Cortex of kidney (tissue), 1 donor: ENCODE measurements at places on chromosomes 7 and 10.

GRCh38 chr10:92342796-92343195 is 51.8 kb downstream of the MARCHF5 start:
- no peak for DNase-seq

DNA sequence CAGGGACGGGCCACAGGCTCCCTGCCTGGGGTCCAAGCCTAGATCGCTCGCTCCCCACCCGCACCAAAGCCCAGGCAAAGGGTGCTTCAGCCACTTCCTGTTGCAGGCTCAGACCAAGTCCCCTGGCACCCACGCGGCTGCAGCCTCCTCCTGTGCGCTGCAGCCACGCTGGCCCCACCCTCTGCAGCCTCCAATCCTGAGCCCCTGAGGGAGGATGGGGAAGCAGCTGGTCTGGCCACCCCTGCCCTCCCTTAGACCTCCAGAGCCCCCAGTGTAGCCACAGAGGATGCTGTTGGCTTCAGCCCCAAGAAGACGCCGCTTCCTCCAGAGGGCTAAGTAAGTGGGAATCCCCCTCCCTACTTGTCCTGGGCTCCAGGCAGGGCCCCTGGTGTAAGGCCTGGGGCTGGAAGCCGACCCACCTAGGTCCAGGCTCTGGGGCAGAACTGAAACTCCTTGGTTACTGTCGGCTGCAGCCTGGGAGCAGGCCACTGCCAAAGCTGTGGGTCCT is 9.4 kb downstream of the LIMK1 start:
- no peak for DNase-seq

- DNase-seq, result no peak
Observed at GRCh38 chr10:47187592-47187991, 112.4 kb upstream of the GDF10 start.

DNA sequence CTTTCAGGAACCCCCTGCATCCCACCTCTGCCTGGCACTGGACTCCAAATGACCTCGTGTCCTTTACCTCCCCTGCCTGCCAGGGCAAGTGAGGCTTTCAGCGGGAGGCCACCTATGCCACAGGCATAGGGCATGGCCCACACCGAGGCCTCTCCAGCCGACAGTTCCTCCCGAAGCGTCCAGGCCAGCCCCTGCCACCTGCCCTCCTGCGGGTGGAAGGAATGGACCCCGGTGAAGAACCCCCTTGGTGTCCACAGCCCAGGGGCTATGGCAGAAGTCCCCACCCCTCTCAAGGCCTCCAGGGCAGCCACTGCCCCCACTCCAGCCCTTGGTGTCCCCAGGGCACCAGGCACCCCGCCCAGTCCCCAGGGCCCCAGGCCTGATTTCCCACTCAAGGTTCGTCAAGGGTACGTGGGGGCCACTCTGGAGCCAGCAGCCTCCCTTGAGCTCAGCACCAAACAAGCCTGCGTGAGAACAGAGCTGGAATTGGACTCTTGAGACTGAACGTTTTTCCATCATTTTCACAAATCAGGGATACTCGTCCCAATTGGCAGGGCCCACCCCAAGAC is 3.1 kb downstream of the FUOM start:
- no peak for DNase-seq

DNA sequence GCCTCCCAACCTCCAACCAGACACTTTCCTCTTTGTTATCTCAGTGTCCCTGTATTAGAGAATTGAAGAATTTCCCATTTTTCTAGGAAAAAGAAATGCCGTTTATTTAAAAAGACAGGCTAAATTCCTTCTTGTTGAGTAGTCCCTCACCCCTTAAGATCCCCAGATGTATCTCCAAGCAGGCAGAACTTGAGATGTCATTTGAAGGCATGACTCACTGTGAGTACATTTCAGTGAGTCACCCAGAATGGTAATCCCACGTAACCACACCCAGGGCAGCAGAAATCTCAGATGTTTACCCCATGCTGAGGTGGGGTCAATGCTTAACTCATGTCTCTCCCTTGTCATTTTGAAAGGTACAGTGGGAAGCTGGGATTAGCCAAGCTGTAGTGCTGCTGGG is 4.4 kb downstream of the ZNF655 start:
- no peak for DNase-seq

DNA sequence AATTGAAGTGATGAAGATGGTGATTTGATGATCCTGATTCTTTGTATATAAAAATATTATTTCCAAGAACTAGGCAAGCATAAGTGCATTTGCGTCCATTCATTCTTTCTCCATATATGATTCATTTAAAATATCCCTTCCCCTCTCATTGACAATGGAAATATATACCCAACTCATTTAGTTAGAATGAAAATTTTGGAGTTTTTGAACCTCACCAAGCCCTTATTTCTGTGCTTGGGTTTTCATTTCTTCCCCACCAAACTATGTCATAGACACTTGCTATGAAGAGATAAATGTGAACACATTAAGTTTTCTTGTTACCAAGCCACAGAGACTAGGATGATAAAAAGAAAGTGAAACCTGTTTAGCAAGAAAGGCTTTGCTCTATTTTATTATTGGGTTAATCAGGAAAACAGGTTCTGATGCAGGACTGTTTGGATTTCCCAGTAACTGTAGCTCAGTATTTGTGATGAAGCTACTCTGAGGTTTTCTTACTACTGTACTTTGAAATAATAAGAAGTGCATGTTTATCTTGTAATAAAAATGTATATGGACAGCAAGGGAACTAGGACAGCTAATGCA is 68.3 kb downstream of the ITGB1 start:
- no peak for DNase-seq

DNA sequence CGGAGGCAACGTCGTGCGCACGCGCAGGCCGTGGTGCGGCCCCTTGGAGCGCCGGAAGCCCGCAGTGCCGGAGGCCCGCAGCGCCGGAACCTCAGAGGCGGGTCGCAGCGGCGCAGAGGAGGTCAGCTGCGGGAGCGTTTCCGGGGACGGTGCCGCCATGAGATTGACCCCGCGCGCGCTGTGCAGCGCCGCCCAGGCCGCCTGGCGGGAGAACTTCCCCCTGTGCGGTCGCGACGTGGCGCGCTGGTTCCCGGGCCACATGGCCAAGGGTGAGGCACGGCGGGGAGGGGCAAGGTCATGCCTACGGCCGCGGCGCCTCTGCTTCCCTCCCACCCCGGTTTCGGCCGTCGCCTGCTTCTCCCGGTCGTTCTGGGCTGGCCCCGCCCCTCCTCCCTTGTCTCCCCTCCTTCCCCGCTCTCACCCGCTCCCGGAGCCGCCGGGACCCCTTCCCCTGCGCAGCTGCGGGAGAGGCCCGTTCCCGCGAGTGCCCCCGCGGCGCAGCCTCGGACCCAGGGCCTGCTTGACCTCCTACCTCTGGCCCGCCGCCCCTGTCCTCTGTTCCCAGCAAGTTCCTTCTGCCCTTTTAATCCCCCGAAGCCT is at the start of gene MTG1:
MTG1 (plus strand) TSS at position 94 of the 600 bp plus-strand sequence; CDS start at position 158, 64 bp downstream.
- DNase-seq, result peak; percentile 63

GRCh38 chr7:2654059-2654458 is 22.3 kb downstream of the TTYH3 start:
- DNase-seq, result no peak

DNA sequence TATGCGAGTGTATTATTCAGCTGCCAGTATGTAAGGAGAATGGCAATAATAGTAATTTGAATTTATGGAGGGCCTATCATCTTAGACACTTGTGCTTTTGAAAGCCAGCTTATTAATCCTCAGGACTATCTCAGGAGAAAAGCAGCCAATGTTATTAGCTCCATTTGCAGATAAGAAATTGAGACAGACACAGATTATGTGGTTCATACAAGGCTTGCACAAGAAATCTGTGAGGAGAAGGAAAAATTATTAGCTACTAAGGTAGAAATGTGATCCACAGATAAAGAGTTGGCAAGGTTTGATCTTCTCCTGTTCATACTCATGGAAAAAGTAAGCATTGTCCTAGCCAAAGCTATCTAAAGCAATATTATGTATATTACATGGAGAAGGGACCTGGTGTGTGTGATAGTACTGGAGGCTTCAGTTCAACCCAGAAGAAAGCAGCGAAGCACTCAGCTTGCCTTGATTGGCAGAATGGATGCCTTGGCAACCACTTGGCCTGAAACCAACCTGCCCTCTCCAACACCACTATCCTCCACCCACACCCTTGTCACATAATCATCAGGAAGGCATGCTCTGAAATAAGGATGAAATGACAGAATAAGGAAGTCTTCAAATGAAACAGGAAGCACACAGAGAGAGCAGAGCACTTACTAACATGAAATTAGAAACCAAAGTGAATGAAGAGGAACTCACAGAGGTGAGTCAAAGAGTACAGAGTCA is 18.0 kb downstream of the MACC1 start:
- no peak for DNase-seq

DNA sequence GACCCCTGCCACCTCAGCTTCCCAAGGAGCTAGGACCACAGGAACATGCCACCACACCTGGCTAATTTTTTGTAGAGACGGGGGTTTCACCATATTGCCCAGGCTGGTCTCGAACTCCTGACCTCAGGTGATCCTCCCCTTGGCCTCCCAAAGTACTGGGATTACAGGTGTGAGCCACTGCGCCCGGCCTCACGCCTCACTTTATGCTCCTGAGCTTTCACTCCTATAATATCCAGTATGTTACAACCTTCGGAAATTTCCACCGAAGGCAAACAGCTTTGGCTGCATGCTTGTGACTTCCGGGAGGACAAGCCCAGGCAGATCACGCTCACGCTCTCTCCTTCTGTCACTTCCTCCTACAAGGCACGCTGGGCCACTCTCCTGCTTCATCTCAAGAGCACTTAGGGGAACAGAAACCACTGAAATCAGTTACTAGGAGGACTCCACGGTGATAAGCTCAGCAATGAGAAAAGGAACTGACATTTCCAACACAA is 4.4 kb upstream of the MAD1L1 start:
- no peak for DNase-seq

GRCh38 chr10:63123727-63124362 is 9.3 kb upstream of the NRBF2 start:
- DNase-seq, result no peak

- DNase-seq, result no peak
Observed at GRCh38 chr10:86663046-86663345, 5.3 kb upstream of the LDB3 start.

DNA sequence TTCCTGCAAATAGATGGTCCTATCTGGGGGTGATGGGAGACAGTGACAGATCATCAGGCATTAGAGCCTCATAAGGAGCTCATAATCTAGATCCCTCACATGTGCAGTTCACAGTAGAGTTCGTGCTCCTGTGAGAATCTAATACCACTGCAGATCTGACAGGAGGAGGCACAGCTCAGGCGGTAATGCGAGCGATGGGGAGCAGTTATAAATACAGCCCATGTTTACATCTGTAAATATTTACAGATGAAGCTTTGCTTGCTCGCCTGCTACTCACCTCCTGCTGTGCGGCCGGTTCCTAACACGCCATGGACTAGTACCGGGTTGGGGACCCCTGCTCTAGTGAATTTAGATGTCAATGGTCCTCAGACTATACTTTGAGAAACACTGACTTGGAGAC is 17.0 kb upstream of the CDCA7L start:
- DNase-seq, result no peak

DNA sequence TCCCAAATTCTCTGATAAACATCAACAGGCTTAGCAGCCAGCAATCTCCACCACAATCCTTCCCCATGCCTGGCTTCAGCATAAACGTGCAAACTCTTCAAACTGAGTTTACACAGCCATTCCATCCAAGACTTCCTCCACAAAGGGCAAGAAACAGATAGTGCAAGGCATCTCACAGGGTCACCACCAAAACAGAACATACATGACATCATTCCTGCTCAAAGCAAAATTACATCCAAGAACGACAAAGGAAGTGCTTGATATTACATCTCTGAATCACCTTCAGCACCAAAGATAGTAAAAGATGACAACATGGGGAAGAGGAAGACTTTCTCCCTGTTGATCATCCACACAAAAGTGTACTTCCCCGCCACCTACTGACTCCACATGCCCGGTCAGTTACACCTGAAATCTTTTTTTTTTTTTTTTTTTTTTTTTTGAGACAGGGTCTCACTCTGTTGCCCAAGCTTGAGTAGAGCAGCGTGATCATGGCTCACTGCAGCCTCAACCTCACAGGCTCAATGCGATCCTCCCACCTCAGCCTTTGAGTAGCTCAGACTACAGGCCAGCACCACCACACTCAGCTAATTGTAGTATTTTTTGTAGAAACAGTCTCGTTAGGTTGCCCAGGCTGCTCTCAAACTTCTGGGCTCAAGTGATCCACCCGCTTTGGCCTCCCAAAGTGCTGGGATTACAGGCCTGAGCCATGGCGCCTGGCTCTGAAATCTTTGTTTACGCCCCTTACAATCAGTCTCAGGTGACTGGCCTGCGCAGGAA is 127.5 kb downstream of the PARD3 start:
- DNase-seq, result no peak

DNA sequence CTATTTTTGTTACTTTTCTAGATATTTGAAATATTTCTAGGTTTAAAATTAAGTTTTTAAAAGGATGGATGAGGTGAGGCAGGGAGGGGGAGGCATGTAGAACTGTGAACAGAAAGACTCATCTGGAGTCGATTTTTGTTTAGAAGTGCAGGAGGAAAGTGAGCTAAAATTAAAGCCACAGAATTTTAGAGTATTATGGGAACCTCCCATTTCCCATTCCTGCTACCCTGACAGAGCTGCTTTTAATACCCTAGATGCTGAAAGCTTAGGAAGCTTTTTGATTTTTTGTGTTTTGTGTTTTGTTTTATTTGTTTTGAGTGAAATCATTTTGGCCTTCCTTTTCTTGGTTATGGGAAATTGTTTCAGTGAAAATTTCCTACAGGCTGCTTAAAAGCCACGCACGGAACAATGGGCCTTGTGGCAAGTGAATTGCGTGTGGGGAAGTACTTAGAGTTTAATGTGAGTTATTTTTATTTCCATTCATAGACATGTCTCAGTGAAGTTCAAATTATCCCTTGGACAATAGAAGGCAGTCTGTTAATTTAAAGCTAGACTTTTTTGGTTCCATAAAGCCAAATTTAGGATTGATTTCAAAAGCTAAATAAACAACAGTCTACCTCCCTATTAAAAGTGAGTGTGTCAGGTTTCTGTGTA is 102.0 kb upstream of the HDAC9 start:
- no peak for DNase-seq

GRCh38 chr7:134690016-134690415 is 43.4 kb downstream of the BPGM start:
- no peak for DNase-seq

DNA sequence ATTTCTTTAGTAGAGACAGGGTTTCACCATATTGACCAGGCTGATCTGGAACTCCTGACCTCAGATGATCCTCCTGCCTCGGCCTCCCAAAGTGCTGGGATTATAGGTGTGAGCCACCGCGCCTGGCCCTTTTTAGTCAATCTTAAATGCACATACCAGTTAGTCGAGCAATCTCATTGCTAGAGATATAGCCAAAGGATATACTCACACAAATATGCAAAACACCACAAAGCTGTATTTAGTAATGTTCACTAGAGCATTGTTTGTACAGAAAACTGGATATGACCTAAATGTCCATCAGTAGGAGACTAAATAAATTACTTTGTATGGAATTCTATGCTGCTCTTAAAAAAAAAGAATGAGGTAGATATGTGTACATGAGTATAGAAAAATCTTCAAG is 24.5 kb upstream of the IL6 start:
- DNase-seq, result no peak

GRCh38 chr10:132094581-132095234 is 29.0 kb downstream of the JAKMIP3 start:
- DNase-seq, result no peak
